ENCODE measurements at places on chromosomes 12 and 14. TPM values are rescaled to one million over a fixed set of nuclear protein-coding genes. Genes with fewer than 3 reads are reported as not detected.

ERO1A gene
- 94.5 TPM for total RNA-seq

LIN7A gene
- 1.3 TPM for total RNA-seq

AKAP6 gene
- 1.3 TPM for total RNA-seq

KRT3 gene
- total RNA-seq = not detected

NPAS3 gene
- 2.0 TPM for total RNA-seq

CLEC1B gene
- not detected for total RNA-seq

TTC9 gene
- total RNA-seq = 16.5 TPM

RNASE7 gene
- not detected for total RNA-seq

CBLN3 gene
- 0.34 TPM for total RNA-seq

HCAR1 gene
- 0.79 TPM for total RNA-seq

PRPH gene
- 0.41 TPM for total RNA-seq

MAP3K9 gene
- total RNA-seq = 12.0 TPM

EXOC5 gene
- 60.8 TPM for total RNA-seq

SOAT2 gene
- total RNA-seq = not detected

SPTB gene
- total RNA-seq = 0.54 TPM

RD3L gene
- total RNA-seq = not detected
